Stimulated activated CD4-positive, alpha-beta T cell treated with anti-CD3 and anti-CD28 coated beads, TNF-alpha, amount 100 ng/mL, for 1 hour (primary cell): ENCODE measurements at places on chromosomes 12 and 14.

- no peak for DNase-seq
These were observed 276.2 kb downstream of the SSPN start for GRCh38 chr12:26471560-26471959.

DNA sequence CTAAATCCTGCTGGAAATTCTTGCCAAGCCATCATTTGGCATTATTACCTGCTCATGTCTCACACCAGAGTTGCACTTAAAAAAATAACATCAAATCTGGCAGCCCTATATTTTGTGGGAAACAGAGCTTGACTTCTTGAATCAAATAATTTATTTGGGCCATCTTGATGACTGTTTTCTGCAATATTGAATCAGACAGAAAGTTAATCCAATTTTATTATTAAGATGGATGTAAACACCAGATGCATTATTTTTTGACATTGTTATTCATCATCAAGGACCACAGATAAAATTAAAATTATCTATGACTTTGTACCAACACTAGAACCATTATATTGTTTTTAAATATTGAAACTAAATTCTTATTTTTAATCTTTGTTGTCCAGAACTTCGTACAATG lies 132.9 kb downstream of the PTPRR start:
- no peak for DNase-seq

- DNase-seq: no peak
These were observed 35.0 kb upstream of the BEGAIN start for GRCh38 chr14:100622224-100622623.

- no peak for DNase-seq
These were observed 31.8 kb downstream of the TMEM229B start for GRCh38 chr14:67456732-67457131.

GRCh38 chr12:63915105-63915800 lies 70.8 kb downstream of the SRGAP1 start:
- no peak for DNase-seq

GRCh38 chr12:42585841-42586216 lies 3.7 kb downstream of the PRICKLE1 start:
- no peak for DNase-seq

GRCh38 chr12:62291864-62292760 lies 31.9 kb downstream of the USP15 start:
- DNase-seq: no peak

- no peak for DNase-seq
These were observed 46.7 kb upstream of the ATP2A2 start for GRCh38 chr12:110234331-110234751.

DNA sequence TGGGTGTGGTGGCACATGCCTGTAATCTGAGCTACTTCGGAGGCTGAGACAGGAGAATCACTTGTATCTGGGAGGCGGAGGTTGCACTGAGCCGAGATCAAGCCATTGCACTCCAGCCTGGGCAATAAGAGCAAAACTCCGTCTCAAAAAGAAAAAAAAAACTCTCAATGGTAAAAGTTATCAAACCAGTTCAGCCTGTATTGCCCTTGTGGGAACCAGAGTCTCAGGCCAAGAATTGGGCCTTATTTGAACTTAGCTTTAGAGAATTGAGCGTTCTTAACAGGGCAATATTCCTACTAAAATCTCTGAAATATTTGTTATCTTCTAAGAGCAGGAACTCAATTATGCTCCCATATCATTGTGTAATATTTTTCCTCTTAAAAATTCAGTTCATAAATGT lies 7.7 kb upstream of the MDM2 start:
- no peak for DNase-seq

- no peak for DNase-seq
These were observed 158.8 kb downstream of the TMEM132C start for GRCh38 chr12:128425666-128426331.

GRCh38 chr12:79585147-79585546 lies 105.6 kb downstream of the PAWR start:
- no peak for DNase-seq

GRCh38 chr12:130663514-130663913 lies 52.6 kb downstream of the RIMBP2 start:
- no peak for DNase-seq

GRCh38 chr12:11765421-11765816 lies 115.9 kb downstream of the ETV6 start:
- no peak for DNase-seq

GRCh38 chr14:99561864-99562263 lies 42.1 kb downstream of the CCDC85C start:
- DNase-seq: no peak

DNA sequence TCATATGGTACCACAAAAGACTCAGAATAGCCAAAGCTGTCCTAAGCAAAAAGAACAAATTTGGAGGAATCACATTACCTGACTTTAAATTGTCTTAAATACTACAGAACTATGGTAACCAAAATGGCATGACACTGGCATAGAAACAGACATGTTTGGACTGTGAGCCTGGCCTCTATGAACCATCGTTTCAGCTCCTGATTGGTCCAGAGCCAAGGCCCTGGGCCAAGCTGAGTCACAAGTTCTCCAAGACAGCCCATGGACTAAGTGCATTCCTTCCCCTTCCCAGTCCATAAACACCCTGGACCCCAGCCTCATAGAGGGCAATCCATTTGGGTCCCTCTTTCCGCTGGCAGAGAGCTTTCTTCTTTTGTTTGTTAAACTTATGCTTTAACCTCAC lies 12.1 kb upstream of the PRR4 start:
- no peak for DNase-seq

- DNase-seq: no peak
These were observed 108.4 kb downstream of the ESRRB start for GRCh38 chr14:76484355-76484754.

DNA sequence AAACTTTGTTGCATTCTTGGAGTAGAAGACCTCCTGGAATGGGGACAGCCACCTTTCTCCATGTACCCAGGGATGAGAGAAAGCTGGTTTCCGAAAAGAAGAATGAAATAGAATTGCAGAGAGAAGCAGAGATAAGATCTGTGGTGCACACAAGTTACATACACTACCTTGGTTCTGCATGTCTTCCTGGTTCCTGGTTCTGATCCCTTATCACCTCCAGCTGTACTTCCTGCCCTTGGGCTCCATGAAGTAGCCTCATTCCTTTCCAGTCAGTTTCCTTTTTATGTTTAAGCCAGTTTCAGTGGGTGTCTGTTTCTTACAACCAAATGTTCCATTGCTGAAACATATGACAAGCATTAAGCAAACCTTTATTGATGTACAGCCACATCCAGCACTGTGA lies 69.3 kb downstream of the FBXW8 start:
- no peak for DNase-seq

DNA sequence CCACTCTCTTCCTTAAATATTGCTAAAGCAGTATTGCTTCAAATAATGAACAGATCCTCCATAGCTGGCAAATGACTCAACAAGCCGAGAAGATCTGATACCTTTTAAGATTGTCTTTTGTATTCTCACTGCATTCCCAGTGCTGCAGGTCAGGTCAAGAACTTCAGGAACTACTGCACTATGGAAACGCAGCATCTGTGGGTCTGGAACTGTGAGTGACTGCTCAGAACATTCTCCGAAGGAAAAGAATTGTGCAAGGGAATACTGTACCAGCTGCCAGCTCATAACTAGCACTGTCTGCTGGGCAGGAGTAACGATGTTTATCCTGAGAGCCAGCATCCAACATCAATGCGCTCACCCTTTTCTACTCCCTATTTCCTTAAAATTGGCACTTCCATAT lies 348.0 kb upstream of the SOX5 start:
- no peak for DNase-seq

DNA sequence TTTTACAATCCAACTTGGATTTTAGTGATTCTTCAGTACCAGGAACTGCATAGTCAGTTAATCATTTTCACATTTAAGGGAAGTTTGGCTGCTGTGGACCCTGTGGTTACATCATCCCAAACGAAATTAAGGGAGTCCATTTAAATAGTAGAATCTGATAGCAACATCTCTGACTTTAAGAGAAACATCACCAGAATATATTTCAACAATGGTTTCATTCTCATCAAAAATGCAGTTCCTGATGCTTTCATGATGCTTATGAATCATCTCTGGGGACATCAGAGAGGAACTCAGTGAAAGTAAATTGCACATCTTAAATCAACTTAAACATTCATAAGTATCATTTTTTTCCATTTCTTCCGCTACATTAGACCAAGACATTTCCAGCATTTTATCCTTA lies 1170.7 kb downstream of the FSCB start:
- DNase-seq: no peak

GRCh38 chr12:127790376-127790775 lies 476.6 kb upstream of the TMEM132C start:
- no peak for DNase-seq

DNA sequence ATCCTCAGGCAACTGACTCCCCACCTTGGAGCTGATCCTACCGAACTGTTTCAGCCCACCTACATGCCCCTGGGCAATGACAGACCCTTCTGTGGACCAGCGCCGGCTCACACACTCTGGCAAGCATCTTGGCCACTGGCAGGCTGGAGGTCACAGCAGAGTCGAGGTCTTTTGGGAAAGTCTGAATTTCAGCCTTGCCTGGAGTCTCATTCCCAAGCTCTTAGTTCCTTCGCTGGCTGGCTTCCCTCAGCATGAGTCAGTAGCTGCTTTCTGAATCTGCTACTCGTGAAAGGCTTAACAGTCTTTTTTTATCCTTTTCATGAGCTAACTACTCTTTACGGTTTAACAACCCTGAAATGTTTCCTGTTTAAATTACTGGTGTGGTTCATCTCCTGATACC lies 44.5 kb downstream of the ASCL4 start:
- no peak for DNase-seq

- DNase-seq: no peak
These were observed 291.3 kb downstream of the RPAP3 start for GRCh38 chr12:47414511-47414910.

GRCh38 chr14:59272633-59273032 lies 84.2 kb downstream of the DAAM1 start:
- no peak for DNase-seq

DNA sequence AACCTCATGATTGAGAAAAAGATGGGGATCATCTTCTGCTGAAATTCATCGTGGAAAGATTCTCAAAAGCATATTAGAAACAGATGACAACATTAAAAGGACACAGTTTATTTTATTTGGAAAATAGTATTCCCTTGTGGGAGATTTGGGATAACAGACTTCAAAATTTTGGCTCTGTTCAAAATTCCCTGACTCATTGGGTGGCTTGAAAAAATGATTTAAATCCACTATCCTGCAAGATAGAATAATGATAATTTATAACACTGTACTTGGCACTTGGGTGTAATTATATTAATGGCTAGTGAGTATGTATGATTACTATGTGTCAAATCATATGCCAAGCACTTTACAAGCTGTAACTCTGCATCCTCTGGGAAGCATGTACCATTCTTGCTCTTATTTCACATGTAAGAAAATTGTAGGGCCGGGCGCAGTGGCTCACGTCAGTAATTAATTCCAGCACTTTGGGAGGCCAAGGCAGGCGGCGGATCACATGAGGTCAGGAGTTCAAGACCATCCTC lies 128.8 kb downstream of the LMNTD1 start:
- no peak for DNase-seq

DNA sequence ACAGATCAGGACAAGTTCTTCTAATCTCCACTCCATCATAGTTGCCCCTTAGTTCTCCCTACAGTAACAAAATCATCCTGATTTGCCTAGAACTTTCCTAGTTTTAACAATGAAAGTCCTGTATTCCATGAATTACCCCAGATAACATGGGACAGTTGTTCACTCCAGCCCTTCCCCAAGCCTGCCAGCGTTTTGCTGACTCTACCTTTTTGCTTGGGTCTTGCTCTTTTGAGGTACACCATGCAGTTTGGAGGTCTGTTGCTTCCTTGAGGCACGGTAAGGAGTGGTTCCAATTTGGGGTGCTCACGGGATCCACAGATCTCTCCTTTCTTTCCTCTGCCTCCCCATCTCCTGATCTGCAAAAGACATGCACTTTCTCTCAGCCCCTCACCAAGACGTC lies 61.6 kb upstream of the DYRK2 start:
- DNase-seq: no peak

- DNase-seq: no peak
These were observed 35.6 kb downstream of the RASSF8 start for GRCh38 chr12:25993901-25994651.

- DNase-seq: no peak
These were observed 23.8 kb downstream of the ACTN1 start for GRCh38 chr14:68955164-68955850.

- DNase-seq: no peak
These were observed 321.1 kb downstream of the NPAS3 start for GRCh38 chr14:33259764-33260163.

DNA sequence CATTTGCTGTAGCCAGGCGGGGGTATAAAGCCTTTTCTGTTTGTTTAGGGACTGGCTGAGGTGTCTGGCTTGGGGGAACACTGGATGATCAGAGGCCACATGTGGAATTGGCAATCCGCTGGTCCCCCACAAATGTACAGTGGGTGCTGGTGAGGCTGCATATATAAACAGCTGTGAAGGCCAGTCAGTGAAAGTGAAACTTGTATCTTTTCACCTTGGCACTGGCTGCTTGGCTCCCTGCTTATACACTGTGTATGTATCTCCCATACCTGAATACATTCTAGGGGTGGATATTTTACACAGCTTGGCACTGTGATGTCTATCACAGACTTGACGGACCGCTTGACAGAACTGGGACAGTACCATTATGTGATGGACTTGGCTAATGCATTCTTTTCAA lies 246.8 kb upstream of the AVPR1A start:
- no peak for DNase-seq

DNA sequence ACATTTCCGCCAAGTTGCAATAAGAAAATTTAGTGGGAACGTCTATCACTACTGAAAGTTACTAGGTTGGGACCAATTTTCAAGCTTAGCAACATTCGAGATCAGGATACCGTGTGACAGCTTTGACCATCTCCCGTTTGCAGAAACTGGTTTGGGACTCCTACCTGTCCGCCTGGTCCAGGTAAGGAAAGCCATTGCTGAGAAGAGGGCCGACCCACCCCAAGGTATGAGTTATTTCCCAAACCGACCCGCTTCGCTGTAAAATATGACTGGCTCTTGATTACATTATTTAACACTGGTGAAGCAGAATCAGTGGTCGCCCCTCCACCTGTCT lies 271 bp downstream of the DNAI7 start:
- DNase-seq: no peak

DNA sequence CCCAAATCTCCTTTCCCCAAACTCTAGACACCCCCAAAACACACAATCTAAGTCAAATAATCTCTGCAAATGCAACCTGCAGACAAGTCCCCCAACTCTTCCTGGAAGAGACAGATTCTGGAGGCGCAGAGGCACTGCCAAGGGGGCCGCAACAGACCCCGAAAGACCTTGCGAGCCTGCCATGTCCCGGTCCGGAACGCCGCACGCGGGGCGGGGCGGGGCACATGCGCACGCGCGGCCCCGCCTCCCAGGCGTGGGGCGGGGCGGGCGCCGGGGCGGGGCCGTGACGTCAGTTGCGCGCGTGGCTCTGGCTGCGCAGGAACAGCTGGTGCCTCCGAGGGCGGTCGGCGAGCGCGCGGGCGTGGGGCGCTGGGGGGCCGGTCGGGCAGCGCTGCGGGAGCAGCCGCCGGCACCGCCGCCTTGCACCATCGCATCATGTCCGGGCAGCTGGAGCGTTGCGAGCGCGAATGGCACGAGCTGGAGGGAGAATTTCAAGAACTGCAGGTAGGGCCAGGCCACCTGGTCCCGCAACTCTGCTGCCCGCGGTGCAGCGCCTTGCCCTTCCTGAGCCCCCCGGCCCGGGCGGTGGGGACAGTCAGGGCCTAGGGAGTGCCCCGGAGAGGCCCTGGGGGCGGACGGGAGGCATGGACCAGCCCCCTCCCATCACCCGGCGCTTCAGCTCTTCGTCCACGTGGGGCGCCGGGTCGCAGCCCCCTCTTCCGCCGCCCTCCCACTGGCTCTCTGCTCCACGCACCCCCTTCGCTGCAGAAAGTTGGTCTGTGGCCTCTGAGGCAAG lies at the start of gene TMEM120B:
TMEM120B (plus strand) TSS at position 292 of the 796 bp plus-strand sequence; CDS start at position 436, 144 bp downstream.
- peak; percentile 58 for DNase-seq

GRCh38 chr12:24979976-24980730 lies 31.3 kb upstream of the BCAT1 start:
- no peak for DNase-seq
